ENCODE measurements at places on chromosomes 7 and 10.

- DNase-seq: no peak
Measured at GRCh38 chr7:106216517-106216922, 68.3 kb downstream of the NAMPT start.

GRCh38 chr10:22727663-22728062 lies 13.3 kb upstream of the PIP4K2A start:
- DNase-seq: no peak

- DNase-seq: no peak
Measured at GRCh38 chr10:132765435-132765834, 20.5 kb downstream of the NKX6-2 start.

- DNase-seq: no peak
Measured at GRCh38 chr7:73683788-73684693, 644 bp downstream of the BUD23 start.

- DNase-seq: peak; percentile 69
Measured at GRCh38 chr10:84429926-84430520, 101.6 kb downstream of the CCSER2 start.
